Gastroesophageal sphincter (tissue), 4 donors: ENCODE measurements at places on chromosomes 13 and 19. TPM values are rescaled to one million over a fixed set of nuclear protein-coding genes. Genes with fewer than 3 reads are reported as not detected.

The CLEC4G gene
- 1.1 TPM for total RNA-seq

The SYNGR4 gene
- total RNA-seq = not detected

DNA sequence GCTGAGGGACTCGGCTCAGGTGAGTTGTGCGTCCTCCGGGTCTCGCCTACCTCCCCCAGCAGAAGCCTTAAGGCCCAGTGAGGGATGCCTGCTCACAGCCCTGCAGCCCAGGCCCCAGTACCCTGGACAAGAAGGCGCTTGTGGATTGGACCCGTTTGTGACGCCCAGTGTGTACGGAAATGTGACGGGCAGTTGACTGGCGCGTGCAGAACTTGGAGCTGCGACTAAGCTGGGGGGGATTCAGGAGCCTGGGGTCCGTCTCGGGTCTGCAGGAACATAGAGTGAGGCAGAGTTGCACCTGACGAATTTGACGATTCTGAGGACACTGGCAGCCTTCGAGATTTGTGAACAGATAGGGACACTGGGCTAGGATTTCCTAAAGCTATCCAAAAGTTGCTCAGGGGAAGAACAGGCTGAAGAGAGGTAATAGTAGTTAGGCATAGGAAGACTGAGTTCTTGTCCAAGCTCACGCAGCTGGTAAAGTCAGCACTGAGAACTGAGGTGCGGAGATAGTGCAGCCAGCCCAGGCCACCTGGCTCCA is 519 bp downstream of the ZNF551 start:
- ATAC-seq = no peak

GRCh38 chr13:98892821-98893220 is 85.0 kb downstream of the DOCK9 start:
- no peak for ATAC-seq

DNA sequence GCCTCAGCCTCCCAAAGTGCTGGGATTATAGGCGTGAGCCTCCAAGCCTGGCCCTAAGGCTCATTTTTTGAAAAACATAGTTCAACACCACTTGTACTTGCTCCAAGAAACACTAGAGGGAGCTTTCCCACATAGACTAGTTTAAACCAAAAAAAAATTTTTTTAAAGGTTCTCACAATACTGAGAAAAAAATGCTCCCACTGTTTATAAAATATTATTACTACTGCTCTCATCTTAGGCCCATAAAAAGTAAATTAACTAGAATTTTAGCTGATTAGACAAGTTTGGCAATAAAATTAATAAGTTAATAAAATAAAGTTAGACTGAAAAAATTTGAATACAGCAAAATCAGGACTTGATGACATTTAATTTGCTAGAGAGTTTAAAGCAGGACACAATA is 109.5 kb downstream of the TBC1D4 start:
- ATAC-seq = peak; percentile 58
